ENCODE measurements at places on chromosomes 2 and 18.
A peak's percentile ranks its signal among the peaks of the same experiment; 100 is the strongest.

GRCh38 chr18:55878224-55878623, 290.2 kb upstream of the TCF4 start:
- DNase-seq: no peak

DNA sequence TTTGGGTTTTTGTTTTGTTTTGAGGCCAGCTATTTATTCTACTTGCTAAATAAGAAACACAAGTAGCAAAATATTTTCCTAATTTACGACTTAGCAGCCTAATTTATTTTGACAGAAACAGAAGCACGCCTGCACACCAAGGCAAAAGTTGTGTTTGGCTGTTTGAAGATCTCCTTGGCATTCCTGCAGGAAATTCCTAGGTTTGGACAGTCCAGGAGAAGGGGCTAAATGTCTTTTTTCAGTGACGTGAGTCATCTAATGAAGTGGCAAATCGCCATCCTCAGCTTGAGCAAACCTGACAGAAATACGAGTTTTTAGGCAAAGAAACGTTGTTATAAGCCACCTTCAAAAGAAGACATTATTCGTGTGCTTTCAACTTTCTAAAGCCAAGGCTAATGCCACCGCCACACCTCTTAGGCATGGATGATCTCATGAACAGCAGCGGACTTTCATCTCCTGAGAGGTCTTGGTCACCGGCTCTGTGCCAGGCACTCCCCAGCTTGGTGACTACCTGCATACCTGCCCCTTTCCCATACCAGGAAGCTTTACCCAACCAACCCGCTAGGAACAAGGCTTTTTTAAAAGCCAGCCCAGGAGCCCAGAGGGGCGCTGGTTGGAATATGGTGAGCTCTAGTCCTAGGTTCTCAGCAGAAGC, 30.9 kb downstream of the STK39 start:
- no peak for DNase-seq

- peak; percentile 60 for DNase-seq
Observed at GRCh38 chr18:12726774-12727550, 24.1 kb downstream of the PSMG2 start.

GRCh38 chr18:79733986-79734770, 54.6 kb downstream of the CTDP1 start:
- no peak for DNase-seq

DNA sequence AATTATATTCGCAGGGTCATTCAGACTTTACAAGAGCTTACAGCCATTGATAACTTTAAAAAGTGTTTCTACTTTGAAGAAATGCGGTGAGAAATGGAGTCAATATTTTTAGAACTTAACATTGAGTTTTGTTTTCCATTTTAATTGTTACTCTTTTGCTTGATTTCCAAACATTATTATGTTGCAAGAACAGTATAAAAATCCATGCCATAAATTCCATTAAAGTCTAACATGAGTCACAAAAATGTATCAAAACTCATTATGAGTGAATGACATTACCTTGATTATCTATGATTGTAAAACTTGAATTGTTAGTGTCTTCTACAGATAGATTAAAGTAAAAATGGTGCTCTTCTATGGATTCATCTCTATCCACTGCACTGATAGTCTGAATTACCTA, 92.6 kb downstream of the CDH19 start:
- no peak for DNase-seq

GRCh38 chr2:111171337-111171930, 50.7 kb downstream of the BCL2L11 start:
- no peak for DNase-seq

GRCh38 chr2:161580426-161580825, 43.8 kb upstream of the SLC4A10 start:
- DNase-seq: no peak

DNA sequence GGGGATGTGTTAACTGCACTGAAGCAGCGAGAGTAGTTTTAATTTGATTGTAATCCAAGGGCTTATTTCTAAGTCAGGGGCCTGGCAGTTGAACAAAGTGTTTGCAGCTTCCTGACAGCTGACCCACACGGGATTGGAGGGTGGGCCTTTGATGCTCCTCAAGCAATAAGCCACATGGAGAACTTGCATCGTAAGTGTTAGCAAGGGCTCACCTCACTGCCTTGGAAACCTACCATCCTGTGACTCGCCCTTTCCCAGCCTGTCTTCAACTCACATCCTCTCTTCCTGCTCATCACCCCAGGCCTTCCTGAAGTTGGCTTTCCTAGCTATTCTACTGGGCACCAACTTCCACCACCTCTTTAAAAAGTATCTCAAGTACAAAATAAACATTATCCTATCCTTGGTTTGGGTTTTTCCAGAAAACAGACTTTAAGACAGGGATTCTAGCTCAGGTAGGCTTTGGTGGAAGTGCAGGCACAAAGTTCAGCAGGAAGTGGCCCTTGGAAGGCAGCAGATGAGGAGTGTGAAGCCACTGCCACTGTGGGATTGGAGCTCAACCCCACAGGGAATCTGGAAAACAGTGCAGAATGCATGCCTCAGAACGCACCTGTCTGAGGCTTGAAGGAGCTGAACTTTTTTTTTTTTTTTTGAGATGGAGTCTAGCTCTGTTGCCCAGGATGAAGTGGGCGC, 31.6 kb downstream of the B3GNT2 start:
- no peak for DNase-seq

DNA sequence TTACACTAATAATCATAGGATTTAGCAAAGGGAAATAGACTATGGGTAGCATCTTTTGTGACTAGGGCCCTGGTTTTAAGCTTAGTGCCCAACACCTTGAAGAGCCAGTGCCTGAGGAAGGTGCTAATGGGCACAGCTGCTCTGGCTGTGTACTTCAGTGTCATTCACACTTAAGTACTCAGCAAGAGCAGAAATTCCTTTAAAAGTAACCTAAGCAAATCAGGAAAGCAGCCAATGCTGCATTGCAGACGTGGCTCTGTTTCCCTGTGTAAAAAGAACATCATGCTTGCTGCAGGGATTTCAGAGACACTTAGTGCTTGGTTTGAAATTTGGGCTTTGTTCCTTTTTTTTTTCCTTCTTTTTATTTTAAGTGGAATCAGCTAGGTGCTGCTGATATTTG, 505.4 kb downstream of the SUCLG1 start:
- no peak for DNase-seq

DNA sequence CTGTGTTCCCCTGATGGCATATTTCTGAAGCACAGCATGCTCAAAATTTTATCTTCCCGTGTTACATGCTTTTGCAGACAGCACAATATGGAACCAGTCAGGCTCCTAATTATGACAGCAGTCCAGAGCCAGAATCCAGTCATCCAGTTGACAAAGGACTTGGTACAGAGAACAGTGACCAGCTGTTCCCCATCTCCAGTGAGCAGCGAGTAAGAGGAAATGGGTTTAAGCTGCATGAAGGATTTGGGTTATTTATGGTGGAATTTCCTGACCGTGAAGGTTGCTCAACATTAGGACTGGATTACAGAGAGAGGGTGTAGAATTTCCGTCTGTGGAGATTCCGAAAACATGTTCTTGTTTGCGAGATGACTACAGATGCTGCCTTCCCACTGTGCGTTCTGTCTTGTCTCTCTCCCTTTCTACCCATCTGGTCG, 24.4 kb downstream of the SGPP2 start:
- DNase-seq: peak; percentile 51

DNA sequence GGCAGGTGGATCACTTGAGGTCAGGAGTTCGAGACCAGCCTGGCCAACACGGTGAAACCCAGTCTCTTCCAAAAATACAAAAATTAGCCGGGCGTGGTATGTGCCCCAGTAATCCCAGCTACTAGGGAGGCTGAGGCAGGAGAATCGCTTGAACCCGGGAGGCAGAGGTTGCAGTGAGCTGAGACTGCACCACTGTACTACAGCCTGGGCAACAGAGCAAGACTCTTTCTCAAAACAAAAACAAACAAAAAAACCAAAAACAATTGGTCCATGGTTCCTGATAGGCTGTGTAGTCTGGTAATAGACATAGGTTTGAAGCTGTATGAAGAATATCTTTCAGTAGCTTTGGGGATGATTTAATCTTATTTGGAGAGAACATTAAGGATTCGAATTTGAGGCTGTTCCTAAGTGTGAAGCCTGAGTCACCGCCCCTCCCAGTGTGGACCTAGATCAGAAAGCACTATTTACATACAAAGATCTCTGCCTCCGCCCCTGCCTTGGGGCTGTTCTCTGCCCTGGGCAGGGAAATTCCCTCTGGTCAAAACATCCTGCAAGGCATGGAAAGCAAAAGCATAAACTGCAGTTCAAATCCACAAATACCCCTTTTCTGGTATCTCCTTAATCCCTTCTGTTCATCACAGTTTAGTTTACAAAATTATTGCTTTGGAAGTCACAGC, 52.8 kb upstream of the PMAIP1 start:
- peak; percentile 26 for DNase-seq

GRCh38 chr2:222280795-222281194, 18.0 kb downstream of the PAX3 start:
- no peak for DNase-seq

GRCh38 chr2:197322724-197323720, 12.4 kb upstream of the ANKRD44 start:
- no peak for DNase-seq

- no peak for DNase-seq
Observed at GRCh38 chr2:126664234-126664633, 8.3 kb downstream of the GYPC start.

GRCh38 chr2:225415341-225415740, 15.8 kb downstream of the NYAP2 start:
- DNase-seq: no peak

DNA sequence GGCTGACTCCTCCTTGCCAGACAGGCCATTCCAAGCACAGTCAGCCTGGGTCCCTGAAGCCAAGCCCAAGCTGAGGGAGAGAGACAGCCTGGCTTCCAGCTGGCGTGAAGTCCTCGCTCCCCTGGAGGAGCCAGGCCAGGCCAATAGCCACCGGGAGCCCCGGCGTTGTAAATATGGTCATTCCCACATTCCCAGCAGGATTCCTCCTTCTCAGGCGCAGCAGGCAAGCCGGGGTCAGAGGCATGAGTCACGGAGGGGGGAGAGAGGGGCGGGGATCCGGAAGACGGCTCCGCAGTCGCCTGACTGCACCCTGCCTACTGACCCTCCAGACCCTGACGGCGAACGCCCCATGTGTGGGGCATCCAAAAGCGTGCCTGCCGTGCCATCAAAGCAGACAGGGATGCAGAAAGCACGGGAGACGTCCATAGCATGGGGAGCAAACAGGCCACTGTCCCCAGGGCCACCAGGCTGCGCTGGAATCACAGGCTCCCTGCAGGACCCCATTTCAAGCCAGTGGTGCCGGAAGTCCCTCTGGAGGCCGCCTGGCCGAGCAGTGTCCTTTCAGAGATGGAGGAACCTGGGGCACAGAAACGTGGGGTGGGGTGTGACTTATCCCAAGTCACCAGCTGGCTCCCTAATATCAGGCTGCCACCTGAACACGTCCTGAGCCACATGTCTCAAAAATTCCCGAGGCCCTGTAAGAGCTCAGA, 48.2 kb downstream of the TWIST2 start:
- DNase-seq: peak; percentile 56

DNA sequence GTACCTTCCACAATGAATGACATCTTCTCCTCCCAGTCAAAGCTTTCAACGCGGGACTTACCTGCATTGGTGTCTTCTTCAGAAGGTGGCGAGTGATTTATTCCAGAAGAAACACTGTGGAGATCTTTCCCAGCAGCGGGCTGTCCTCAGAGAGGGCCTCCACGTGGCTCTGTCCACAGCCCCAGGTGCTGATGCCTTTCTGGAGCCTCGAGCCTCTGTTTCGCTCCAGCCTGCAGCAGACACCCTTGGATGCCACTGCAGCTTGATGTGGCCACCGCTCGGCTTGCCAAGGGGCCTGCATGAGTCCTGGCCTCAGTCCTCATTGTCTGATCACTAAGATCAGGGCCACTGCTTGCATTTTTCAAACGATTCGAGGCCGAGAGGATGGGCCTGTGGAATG, 46.6 kb upstream of the GALR1 start:
- DNase-seq: no peak

DNA sequence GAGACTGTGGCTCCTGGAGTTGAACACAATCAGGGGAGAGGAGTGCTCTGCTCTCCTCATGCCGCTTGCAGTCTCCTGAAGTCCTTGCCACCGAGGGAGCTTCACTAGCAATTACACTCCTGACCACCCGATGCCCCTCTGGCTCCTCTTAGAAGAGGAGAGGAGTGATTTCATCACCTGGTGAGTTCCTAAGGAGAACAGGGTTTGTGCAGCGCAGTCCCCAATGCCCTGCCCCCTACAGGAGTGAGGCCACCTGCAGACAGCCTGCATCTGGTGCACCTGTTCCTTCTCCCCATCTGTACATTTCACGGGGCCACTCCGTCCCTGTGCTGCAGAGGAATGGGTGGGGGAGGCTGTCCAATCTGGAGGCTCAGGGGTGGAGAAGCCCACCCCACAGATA, 267.2 kb downstream of the HRH4 start:
- no peak for DNase-seq

DNA sequence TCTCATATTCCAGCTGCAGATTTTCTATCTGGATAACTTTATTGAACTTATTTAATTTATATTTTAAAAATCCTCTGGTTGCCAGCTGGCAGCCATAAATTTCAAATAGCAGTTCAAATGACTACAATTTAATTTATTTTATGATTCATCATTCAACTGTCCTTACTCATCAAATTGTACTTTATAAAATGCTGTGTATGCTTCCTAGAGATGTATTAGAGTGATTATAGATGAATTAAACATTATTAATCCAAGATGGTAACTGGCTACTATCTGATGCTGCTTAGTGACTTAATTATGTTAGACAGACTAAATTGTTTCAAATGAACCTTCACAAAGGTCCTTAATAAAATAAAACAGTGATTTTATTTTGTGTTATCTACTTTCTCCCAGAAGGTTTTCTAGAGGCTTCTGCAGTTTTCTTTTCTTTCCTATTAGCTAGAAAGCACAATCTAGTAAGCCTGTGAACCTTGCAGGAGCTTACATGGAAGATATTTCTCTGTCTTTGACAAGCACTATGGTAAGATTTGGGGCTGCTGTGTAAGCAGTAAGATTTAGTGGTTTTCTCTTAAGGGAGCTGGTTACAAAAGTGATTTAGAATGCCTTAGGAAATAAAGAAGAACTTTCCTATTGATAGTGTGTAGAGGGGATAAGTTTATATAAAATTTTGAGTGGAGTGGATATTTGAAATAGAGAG, 322.3 kb downstream of the FSIP2 start:
- no peak for DNase-seq

DNA sequence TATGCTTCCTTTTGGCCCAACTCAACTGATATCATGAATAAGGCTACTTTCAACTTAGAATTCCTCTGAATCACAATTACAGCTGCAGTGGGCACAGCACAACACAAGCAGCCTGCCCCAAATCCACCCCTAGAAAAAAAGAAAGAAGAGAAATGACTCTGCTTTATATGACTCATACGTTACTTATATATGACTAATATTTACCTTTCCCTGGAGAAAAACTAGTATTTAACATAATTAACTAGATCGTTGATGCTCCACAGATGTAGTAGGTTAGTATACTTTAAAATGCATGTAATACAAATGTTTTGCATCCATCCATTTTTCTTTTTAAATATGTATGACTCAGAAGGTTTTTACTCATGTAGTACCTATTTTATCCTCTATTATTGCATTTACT, 133.3 kb upstream of the UNC80 start:
- DNase-seq: peak; percentile 11
